ENCODE measurements at places on chromosomes 2 and 18.
A peak's percentile ranks its signal among the peaks of the same experiment; 100 is the strongest.

GRCh38 chr2:172551271-172551670 is 4.6 kb upstream of the PDK1 start:
- DNase-seq, result no peak

GRCh38 chr2:141513853-141514252 is 617.0 kb downstream of the LRP1B start:
- no peak for DNase-seq

- DNase-seq, result no peak
Observed at GRCh38 chr2:241620419-241620769, 16.6 kb downstream of the THAP4 start.

DNA sequence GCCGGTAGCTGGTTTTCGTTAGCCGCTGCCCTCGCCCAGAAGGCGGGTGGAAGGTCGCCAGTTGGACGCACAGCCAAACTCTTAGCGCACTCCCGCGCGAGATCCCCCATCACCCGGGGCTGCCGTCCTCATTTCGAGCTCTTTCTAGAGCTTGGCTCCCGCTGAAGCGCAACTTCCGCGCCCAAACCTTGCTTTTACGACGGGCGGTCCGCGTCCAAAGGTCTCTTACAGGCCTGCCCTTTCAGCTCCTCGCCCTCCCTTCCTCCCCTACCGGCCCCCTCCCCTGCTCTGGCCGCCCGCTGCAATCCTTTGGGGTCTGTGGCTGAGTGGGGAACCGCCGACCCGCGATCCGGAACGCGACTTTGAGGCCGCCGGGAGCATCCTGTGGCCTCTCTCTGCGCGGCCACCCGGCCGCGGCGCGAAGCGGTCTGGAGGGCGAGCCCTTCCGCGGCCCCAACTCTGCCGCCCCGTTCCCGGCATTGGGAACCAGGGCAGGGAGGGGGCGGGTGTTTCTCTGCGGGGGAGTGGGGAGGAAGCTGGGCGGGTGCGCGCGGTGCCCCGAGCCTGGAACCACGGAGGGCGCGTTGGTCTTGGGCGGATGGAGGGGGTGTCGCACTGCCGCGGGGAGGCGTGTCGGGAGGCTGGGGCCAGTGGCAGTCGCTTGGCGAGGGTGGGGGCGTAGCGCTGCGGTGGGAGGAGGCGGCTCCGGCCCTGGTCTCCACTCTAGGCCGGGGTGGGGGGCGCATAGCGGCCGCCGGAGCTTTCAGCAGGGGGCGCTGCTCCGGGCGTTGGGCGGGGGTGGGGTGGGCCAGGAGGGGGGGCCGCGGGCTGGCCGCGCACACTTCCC is at the start of gene GDF7:
TSS of gene GDF7 (plus strand) at position 841 of the 847 bp plus-strand sequence. CDS start 96 bp downstream, outside the sequence.
- DNase-seq, result no peak

DNA sequence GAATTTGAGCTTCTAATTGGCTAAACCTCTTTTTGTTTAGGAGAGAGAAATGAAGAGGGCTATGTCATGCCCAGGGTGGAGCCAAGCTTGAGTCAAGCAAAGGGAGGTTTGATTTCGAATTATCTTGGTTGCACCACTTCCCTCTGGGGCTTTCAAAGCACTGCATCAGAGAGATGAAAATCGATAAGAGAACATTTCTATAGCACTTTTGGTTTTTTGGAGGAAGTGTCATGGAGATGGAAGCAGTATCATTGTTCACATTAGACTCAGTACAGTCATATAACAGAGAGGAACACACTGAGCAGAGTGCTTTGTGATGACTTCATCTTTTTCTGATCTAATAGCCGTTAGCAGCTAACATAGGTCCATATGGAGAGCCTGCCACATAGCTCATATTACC is 120.3 kb upstream of the UXS1 start:
- DNase-seq, result no peak

DNA sequence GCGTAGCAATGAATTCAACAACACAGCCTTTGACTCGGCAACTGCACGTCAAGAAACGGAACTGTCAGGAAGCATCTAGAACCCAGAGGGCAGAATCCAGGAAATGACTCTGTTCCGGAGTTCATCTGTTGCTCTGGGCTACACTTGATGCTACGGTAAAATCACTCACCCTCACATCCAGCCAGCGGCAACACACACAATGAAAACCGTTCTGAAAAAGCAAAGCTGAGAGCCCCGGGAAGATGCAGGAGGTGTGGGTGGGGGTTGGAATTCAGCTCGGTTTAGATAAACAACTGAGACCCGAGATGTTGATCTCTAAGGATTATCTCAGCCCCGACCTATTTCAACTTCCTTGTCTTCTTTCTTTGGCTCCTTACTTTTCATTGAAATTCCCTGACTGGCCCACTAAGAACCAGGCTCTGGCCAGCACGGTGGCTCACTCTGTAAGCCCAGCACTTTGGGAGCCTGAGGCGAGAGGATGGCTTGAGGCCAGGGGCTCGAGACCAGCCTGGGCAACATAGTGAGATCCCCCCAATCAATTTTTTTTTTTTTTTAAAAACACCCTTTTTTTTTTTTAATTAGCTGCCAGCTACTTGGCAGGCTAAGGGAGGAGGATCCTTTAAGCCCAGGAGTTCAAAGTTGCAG is 13.3 kb upstream of the RAB17 start:
- no peak for DNase-seq

DNA sequence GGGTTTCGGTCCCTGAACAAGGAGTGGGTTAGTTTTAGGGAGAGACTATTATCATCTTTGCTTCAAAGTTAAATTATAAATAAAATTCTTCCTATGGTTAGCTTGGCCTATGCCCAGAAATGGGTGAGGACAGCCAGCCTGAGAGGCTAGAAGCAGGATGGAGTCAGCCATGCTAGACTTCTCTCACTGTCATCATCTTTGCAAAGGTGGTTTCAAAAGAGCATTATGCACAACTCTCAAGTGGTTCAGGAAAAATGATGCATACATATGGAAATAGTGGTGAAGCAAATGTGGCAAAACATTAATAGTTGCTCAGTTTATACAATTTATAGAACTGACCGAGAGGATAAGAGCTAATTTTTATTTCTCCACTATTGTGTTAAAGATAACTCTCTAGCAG is 283.9 kb upstream of the FBXO11 start:
- no peak for DNase-seq

- DNase-seq, result no peak
Observed at GRCh38 chr2:128317181-128317898, 1.3 kb downstream of the HS6ST1 start.

DNA sequence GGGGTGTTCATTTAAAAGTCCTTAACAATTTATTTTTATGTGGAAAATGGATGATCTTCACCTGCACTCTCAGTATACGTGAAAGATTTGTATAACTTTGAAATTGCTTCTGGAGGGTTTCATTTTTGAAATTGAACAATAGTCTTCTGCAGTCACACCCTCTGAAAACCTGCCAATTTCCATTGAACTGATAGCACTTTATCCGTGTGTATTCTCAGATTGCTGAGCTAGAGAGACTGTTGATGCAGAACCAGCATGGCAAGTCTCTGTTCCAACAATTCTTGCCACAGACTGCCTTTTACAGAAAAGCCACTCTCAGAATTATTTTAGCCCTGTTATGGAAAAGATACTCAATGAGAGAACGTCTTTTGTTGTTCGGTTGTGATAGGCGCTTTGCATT is 6.6 kb upstream of the GULP1 start:
- no peak for DNase-seq

DNA sequence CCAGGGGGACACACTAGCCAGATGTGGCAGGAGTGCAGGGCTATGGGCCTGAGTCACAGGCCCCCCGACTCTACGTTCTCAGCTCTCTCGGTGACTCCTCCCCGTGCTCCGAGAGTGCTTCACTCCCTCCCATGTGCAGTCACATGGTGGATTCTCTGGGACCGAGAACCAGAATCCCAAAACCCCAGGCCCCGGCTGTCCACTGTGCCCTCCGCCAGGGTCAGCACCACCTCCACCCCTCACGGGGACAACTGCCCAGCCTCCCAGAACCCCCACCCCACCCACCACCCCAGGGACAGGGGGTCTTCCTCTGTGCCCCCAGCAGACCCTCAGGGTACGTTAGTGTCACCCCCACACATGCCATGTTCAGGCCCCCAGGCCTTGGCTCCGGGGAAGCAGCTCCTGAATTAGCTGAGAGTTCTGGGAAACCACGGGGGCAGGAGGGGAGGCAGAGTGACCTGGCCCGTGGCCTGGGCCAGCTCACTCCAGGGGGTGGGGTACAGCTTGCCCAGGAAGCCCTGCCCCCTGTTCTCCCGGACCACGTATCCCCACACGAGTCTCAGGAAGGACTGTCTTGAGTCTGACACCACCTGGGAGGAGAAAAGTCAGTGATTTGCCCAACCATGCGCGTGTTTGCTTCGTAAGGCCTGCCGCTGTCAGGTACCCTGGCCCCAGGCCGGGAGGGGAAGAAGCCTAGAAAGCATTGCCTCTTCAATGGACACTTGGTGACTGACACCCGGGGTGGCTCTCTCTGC is 4.4 kb downstream of the RAMP1 start:
- no peak for DNase-seq

DNA sequence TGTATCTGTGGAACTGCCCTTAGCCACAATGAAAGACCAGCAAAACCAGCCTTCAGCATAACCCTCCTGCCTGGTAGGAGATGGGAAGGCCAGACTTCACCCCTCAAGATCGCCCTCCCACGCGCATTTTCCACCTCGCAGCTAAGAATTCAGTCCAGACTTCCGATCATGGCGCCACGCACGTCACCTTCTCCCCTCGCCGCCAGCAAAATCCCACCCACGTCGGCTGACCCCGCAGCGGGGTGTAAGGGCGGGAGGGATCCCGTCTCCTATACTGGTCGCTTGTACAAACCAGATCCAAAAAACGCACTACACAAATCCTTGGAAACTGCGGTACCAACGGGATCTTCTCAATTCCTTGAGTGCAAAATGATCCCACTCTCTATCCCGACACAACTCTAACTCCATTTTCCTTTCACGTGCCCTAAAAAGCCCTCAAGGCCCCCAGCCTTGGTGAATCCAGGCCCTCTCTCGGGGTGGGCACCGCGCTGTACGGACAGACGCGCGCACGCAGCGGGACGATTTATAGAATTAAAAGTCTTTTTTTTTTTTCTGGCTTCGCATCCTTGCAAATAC is 1.0 kb upstream of the BMPR2 start:
- DNase-seq, result peak; percentile 20

DNA sequence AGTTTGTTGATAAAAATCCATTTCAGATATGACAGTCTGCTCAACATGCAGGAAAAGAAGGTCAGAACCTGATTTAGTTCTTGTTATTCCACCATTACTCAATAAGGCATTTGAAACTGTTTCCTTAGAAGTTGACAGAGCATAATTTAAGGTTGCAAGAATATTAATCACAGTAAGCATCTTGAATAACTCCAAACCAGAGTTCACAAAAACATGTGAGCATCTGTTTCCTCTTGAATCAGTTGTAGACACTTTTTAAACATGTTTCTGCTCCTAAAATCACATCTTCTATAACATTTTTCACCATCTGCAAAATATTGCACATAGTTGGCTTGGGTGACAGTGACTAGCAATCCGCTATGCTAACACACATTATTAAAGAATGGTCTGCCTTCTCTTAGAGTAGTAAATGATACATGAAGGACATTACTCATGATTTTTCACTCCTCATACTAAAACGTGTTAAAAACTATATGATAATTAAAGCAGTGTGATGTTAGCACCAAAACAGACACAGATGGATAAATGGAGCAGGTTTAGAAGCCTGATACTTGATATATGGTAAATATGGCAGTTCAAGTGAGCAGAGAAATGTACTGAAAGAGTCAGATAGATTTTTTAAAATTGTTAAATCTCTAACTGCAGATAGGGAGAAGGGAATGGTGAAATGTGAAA is 30.3 kb downstream of the AKAIN1 start:
- DNase-seq, result no peak

DNA sequence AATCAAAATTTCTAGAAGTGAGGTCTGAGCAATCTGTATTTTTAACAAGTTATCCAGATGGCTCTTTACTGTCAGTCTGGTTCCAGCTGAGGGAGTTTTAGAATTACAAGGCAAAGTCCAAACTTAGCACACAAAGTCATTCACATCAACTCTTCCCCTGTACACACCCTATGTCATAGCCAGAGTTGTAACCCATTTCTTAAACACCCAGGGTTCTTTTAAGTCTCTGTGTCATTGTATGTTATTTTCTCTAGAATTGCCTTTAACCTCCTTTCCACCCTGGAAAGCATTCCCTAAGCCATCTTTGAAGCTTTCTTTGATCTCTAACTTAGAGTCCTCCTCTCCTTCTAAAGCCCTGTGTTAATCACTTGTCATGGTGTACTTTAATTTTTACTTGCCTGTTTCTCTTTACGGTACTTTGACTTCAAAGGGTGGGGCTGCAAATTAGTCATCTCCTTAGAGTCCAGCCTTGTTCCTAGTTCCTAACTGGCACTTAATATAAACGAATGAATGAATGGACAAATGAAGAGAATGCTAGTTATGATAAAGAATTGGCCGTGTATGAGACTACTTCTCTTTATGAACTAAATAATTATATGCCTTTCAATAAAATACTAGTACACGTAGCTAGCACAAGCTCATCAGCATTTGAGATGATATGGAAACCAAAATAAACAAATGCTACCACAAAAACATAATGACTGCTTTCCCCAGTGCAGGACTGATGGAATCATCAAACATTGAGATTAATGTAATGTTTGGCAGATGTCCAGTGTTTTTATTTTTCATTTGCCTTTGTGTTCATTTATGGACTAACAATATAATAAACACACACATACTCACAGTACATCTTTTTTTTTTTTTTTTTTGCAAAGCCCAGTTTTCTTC is 11.9 kb upstream of the ACTR3 start:
- DNase-seq, result no peak

GRCh38 chr2:232132181-232132580 is 170.7 kb downstream of the DIS3L2 start:
- no peak for DNase-seq
